Naive thymus-derived CD8-positive, alpha-beta T cell (primary cell): ENCODE measurements at places on chromosomes 7 and 10. TPM values are rescaled to one million over a fixed set of nuclear protein-coding genes. Genes with fewer than 3 reads are reported as not detected.

GRCh38 chr7:111083413-111083812, 7.5 kb upstream of the LRRN3 start:
- DNase-seq = peak; percentile 69

DNA sequence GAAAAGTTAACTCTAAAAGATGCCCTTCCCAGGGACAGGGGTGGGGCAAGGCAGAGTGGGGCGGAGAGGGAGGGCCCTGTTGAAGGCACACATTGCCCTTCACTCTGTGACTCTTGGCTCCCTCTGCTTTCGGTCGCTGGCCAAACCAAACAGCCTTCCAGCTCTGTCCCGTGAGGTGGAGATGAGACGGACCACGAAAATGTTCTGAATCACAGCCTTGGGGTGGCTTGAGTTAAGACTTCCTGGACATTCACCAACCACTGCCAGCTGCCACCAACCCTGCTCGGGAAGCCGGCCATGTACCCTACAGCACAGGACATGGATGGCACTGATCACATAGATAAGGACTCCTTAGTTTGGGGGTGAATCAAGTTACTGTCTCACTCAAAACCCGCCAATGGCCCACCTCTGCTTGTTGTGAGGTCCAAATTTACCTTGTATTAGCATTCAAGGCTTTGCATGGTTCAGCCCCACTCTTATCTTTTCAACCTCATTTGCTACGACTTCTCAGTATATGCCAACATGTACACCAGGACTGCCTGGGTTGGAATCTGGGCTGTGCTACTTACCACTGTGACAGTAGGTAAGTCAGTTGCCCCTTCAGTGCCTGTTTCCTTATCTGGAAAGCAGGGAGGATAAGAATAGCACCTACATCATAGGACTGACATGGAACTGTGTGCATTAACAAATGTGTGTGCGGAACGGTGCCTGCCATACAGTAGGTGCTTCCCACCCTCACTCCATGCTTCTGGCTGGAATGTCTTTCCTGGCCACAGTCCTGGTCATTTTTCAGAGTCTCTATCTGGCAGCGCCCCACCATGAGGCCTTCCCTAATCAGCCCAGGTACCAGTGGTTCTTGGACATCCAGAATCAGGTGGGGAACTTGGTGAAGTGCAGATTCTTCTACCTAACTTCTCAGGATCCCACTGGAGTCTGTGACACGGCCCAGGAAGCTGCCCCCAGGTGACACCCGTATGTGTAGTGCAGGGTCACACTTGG, 28.0 kb downstream of the ITPRIP start:
- DNase-seq = no peak

DNA sequence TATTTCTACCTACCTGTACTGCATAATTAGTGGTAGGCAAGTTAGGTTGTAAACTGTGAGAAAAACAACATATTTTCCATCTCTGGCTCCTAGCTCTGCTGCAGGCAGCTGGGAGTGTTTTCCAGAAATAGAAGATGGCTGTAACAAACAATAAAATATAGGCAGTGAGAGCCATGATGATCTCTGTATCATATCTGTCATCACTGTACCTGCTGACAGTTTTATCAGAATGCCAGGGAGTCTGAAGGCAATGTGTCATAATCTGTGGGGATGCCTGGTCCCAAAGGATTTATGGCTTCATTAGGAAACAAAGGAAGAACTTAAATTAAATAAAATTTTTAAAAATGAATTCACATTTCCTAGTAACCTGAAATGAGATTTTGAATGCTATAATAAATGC, 160.9 kb upstream of the SMIM30 start:
- no peak for DNase-seq

DNA sequence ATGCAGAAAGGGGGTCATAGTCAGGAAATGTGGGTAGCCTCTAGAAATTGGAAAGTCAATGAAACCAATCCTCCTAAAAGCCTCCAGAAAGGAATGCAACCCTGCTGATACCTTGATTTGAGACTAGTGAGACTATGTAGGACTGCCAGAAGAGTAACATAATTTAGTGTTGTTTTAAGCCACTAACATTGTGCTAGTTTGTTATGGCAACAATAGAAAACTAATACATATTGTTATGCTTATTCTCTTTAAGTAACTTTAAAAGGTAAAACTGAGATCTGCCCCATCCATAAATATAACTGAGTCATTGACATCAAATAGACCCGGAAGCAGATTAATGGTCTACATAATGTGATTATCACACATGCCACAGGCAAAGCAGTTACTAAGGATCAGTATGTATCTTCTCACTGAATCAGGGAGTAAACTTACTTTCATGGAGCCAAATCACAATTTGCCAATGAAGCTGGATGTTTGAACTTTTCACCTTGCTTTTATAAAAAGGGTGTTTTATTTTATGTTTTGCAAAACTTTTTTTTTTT, 146.4 kb upstream of the TMEM106B start:
- no peak for DNase-seq

DNA sequence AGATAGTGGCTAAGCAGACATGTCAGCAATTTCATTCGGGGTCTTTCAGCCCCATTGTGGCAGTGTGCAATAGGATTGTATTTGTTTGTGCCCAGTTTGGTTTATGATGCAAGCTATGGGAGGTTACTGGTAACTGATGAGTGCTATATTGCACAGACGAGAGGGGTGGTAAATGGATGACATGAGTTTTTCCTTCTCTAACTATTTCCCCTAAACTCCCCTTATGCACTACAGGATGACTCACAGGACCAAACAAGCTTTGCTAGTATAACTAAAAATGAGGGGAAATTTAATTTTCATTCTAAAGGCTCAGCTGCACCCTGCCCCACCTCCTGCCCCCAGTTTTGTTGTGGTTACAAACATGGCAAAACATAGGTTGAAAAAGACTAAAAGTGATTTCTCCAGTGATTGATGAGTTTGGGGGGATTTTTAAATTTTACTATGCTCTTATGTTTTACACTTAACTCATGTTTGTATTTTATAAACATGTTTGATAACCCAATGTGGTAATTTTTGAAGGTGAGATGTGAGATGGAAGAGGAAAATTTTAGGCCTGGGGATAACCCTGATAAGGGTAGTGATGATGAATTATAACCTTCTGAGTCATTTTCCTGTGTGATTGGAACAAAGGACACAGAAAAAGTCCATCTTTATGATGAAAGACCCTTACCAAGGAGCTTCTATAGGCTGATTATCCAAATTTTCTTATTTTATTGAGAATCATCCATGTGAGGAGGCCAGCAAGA, 60.8 kb upstream of the NAMPT start:
- no peak for DNase-seq

- no peak for DNase-seq
Observed at GRCh38 chr10:83276971-83277370, 862.3 kb upstream of the GHITM start.

DNA sequence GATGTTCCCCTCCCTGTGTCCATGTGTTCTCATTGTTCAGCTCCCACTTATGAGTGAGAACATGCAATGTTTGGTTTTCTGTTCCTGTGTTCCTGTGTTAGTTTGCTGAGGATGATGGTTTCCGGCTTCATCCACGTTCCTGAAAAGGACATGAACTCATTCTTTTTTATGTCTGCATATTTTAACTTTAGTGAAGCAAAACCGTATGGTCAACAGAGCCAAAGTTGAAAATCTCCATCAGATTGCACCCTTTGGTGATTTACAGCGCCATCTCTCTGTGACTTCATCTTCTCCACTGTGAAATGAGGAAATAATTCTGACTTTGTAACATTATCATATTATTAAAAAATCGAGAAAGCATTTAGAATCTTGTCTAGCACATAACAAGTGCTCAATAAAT, 132.3 kb upstream of the PLXDC2 start:
- no peak for DNase-seq

- no peak for DNase-seq
Observed at GRCh38 chr10:52313256-52313932, 687 bp upstream of the DKK1 start.

GRCh38 chr10:99292159-99292558, 37.0 kb upstream of the CNNM1 start:
- DNase-seq = no peak

- DNase-seq = no peak
Observed at GRCh38 chr10:96638696-96639095, 51.9 kb upstream of the TM9SF3 start.

GRCh38 chr7:83876593-83876992, 227.7 kb upstream of the SEMA3E start:
- no peak for DNase-seq

DNA sequence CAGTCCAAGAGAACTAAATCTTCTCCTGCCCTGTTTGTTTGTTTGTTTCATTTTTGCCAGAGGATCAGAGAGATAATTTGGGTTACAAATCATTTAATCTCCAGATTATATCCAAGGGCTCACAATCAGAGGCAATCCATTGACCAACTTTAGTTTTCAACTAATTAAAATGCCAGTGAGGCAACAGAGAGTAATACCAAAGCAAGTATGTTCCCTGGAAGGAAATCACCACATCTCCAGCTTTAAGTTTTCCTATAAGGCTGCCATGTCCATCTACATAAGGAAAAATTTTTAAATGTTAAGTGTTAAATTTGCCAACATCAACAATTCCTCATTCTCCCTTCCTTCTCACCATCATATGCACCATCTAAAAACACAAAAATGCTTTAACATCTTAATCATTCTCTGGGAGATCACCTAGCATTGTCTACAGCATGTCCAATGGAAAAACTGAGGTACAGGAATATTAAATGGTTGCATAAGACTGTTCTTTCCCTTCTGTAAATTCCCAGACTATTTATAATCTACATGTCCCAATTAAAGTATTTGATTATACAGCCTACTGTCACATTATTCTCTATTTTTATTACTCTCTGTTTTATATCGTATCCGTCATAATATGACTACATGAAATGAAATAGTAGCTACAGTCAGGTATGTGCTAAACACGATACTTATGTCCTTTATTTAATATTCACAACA, 14.1 kb downstream of the USP54 start:
- DNase-seq = no peak

- no peak for DNase-seq
Observed at GRCh38 chr10:84696610-84697009, 368.2 kb downstream of the CCSER2 start.

DNA sequence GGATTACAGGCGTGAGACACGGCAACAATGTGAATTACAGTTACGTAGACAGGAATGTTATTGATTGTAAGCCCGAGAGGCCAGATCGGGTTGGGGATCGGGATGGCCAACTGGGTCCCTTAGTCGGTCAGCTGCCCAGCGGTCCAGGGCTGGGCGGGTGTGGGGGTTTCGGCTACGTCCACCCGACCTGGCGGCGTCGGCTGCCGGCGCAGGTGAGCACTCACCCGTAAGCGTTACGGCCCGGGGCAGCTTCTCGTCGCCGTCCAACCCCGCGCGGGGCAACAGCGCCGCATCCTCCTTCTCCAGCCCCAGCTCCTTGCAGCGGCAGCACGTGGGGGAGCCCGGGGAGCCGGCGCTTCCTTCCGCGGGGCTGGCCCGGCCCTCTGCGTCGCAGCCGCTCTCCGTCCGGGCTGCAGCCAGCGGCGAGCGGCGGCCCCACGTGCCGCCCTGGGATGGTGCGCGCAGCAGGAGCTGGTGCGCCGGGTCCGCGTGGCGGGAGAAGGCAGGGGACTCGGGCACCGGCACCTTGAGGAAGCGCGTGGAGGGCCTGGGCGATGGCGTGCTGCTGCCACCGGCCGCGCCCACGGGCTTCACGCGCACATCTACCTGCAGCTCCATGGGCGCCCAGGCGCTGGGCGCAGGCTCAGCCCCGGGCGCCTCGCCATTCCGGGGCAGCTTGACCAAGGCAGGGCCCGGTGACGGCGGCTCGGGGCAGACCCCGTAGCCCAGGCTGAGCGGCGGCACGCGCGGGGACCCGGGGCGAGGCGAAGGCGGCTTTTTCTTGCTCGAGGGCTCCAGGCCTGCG, 609 bp downstream of the KLRG2 start:
- no peak for DNase-seq

DNA sequence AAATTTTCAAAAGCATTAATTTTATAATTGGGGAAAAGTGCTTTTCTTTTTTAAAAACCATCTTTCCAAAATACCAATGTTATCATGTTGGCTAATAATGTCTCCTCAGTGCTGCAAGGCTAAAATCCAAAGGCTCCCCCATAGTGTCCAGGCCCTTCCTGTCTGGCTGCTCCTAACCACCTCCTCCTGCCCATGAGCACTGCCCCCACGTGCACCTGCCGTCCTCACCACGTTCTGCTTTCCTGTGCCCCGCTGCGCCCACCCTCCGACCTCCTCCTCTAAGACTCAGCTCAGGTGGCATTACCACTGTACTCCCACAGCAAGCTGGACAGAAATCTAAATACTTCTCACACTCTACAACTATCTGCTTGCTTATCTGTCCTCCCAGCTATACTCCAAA, 17.7 kb downstream of the PAXIP1 start:
- DNase-seq = no peak

DNA sequence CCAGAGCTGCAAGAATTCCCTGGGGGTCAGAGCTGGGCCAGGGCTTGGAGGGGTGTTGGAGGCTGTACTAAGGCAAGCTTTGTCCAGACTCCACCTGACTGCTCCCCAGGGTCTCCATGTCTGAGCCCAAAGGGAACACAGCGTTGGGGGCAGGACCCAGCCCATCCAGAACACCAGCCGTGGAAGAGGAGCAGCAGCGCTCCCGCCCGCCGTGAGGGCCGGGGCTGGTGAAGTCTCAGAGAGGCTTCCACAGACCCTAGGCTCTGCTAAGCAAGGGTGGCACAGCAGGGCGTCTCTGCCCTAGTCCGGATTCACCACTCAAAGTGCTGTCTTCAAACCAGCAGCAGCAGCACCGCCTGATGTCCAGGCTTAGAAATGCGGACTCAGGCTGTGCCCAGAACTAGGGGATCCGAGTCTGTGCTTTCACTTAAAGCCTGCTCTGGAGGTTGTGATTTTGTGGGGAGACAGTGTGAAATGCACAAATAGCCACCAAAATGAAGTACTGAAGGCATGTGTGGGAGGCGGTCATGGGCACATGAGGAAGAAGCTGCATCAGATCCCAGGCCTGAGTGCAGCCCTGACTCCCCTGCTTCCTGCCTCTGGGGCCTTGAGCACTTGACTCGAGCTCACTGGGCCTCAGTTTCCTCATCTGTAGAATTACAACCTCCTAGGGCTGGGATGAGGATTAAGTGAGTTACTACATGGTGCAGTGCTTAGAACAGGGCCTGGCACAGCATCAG, 16.6 kb upstream of the AQP1 start:
- DNase-seq = no peak

- no peak for DNase-seq
Observed at GRCh38 chr10:99938563-99938962, 71.2 kb downstream of the DNMBP start.

GRCh38 chr7:117112640-117113039, 159.3 kb downstream of the ST7 start:
- no peak for DNase-seq

The PON1 gene
- polyA plus RNA-seq = not detected

The RADIL gene
- 0.07 TPM for polyA plus RNA-seq

The GDF10 gene
- 0.26 TPM for polyA plus RNA-seq

The ATP6V0A4 gene
- not detected for polyA plus RNA-seq

The SFTPD gene
- polyA plus RNA-seq = not detected

The ITIH5 gene
- not detected for polyA plus RNA-seq

The LOXL4 gene
- polyA plus RNA-seq = not detected
